ENCODE measurements at places on chromosomes 16 and 17.

GRCh38 chr17:64401244-64401860, 10.7 kb upstream of the PECAM1 start:
- DNase-seq: no peak

DNA sequence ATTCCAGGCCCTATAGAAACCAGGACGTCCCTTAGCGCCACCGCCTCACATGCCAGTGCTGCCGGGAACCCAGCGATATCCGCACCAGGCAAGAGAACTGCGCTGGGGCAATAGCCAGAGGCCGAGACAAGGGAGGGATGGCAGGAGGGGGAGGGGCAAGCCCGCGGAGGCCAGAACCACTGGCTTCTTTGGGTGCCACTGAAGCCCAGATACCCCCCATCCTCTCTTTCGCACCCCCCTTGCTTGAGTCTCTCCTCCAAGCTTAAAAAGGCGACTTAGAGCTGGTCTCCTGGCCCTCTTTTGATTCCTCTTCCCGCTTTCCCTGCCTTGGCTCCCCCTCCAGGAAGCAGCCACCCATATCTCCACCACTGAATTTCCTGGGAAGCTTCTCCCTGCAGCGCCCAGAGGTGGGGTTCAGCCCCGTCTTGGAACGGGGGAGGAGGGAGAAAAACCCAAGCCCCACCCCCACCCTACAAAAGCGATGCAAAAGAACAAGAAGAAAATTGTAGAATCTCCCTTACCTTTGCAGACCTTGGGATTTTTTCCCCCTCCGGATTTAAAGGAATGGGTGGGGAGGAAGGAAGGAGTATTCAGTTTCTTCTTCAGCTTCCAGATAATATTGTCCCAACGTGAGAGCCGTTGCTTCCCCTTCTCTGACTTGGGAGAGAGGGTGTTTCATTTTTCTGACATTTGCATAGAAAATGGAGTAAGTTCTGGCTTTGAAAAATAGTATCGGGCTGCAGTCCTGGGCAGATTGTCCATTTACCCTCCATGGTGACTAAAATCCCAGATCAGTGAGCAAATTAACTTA, 622 bp downstream of the HOXB6 start:
- DNase-seq: no peak

DNA sequence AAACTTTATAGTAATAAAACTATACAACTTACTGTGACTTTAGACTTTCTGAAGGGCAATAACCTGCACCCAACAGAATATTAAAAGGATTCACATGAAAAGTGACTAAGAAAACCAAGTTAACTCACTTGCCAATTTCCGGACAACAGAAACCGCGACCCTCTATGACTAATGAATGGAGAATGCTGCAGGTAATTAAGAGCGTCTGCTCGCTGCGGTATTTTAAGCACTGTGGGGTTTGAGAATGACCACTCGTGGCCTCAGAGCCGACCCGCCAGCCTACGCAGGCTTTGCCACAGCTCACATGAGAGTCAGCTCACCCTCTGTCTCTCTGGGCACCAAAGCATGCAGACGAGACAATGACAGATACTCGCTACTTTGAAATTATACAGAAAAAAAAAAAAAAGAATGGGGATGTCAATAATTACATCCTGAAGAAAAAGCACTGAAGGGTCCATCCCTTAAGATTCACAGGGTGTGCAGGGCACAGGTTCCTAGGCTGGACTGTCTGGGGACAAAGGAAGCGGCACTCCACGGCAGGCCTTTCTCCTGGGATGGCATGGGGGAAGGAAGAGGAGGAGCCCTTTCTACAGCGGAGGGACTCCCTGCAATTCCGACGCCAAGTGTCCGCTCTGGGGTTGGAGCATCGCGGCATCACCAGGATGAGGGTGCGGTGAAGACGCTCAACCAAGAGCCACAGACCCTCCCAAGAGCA, 35.0 kb downstream of the ZCCHC14 start:
- DNase-seq: no peak

DNA sequence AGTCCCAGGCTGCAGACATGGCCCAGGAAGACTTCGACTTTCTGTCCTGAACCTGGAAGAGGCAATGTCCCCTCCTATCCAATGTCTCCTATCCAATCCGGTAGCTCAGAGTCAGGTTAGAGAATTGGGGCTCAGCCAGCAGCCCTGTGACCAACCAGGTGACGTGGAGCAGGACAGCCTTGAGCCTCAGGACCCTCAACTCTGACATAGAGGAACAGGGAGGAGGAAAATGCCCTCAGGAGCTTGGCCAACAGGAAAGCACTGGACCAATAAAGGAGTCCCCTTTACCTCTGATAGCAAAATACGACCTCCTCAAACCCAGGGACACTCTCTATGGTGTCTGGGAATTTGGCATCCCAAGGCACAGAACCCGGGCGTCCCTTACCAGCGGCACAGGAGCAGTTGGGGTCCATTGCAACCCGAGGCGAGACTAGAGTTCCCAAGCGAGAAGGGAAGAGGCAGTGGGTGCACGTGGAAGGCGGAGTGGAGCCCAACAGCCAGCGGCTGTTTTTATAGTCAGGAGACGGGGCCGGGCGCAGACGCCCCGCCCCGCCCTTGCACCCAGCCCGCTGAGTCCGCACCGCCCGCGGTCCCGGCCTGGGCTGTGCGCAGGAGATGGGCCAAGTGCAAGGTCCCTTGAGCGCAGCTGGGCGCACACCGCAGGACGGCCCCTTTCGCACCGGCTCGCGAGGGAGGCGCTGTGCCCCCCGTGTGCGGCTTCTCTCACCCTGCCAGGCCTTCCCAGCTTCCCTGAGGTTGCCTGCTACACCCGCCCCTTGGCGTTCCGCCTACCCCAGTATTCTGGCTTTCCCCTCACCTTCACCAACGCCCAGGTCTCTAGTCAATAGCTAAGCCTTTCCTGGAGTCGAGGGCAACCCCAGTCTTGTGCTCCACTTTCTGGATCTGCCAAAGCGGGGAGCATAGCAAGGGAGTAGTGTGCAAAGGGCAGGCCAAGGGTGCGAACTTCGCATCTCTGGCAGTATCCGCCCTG, at the start of gene MT1G:
MT1G (minus strand) TSS at position 485 of the 991 bp plus-strand sequence; CDS start at position 413, 72 bp downstream.
- DNase-seq: peak; percentile 56

- DNase-seq: no peak
These were observed 244.0 kb downstream of the TMEM114 start for GRCh38 chr16:8346294-8346693.

DNA sequence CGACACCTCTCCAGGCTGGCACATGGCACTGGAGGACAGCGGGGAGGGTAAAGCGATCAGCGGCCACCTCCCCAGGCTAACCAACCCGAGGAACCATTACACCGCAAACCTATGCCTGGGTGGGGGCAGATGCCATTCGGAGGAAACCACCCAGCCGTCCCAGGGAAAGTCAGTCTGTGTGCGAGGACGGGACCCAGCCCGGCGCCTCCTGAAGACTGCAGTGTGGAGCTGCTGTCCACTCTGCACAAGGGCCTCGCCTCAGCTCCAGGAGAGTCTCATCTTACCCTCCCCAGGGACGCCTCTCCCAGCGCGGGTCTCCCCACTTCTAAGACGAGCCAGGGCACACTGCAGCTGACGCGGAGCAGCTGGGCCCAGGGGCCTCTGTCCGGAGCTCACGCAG, 8.0 kb downstream of the SLC38A10 start:
- no peak for DNase-seq
